ENCODE measurements at places on chromosomes 6 and 20.

GRCh38 chr6:161711515-161711914 lies 437.7 kb upstream of the AGPAT4 start:
- no peak for DNase-seq

DNA sequence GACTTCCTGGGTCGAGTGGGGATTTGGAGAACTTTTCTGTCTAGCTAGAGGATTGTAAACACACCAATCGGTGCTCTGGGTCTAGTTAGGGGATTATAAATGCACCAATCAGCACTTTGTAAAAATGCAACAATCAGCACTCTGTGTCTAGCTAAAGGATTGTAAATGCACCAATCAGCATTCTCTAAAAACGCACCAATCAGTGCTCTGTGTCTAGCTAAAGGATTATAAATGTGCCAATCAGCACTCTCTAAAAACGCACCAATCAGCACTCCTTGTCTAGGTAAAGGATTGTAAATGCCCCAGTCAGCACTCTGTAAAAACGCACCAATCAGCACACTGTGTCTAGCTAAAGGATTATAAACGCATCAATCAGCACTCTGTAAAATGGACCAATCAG lies 209.0 kb upstream of the SLC35B3 start:
- DNase-seq: no peak

- DNase-seq: no peak
These were observed 97.1 kb upstream of the PLCB4 start for GRCh38 chr20:8971669-8972316.

- DNase-seq: no peak
These were observed 76.1 kb downstream of the SULF2 start for GRCh38 chr20:47708953-47709833.

DNA sequence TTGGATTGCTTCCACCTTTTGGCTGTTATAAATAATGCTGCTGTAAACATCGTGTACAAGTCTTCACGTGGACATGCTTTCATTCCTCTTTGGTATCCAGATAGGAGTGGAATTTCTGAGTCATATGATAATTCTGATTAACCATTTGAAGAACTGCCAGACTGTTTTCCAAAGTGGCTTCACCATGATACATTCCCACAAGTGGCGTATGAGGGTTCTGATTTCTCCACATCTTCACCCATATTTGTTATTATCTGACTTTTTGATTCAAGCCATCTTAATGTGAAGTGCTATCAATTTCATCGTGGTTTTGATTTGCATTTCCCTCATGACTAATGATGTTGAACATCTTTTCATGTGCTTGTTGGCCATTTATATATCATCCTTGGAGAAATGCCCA lies 2.9 kb upstream of the SNRPB start:
- DNase-seq: no peak

DNA sequence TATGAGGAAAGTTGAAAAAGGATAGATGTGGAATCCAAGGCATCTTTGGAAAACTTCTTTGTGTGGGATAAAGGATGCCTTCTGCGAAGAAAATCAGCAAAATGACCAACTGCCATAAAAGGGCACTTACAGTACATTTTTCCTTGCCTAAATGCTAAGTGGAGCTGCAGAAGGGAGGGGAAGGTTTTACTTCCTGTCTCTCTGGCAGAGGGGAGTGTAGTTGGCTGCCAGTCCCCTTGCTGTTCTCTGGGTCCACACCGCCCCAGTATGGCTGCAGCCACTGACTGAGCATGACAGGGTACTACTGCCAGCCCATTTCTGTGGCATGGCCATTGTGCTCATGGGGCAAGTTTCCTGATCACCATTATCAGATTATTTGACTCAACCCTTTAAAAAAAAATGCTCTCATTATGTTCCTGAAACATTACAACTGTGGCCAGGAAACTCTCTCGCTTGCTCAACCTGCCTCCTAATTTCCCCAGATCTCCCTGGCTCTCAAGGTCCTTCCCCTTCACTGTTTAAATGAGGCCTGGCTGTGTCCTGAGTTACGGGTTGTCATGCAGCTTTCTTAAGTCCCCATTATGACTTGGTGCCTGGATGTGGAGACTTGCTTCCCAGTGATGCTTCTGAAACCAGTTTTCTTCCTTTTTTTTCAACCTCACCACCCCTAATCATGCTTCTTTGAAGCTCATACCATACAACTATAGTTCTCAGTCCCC lies 34.5 kb upstream of the FAM184A start:
- DNase-seq: no peak

- DNase-seq: no peak
These were observed 103.1 kb upstream of the SPACA1 start for GRCh38 chr6:87944541-87944954.

DNA sequence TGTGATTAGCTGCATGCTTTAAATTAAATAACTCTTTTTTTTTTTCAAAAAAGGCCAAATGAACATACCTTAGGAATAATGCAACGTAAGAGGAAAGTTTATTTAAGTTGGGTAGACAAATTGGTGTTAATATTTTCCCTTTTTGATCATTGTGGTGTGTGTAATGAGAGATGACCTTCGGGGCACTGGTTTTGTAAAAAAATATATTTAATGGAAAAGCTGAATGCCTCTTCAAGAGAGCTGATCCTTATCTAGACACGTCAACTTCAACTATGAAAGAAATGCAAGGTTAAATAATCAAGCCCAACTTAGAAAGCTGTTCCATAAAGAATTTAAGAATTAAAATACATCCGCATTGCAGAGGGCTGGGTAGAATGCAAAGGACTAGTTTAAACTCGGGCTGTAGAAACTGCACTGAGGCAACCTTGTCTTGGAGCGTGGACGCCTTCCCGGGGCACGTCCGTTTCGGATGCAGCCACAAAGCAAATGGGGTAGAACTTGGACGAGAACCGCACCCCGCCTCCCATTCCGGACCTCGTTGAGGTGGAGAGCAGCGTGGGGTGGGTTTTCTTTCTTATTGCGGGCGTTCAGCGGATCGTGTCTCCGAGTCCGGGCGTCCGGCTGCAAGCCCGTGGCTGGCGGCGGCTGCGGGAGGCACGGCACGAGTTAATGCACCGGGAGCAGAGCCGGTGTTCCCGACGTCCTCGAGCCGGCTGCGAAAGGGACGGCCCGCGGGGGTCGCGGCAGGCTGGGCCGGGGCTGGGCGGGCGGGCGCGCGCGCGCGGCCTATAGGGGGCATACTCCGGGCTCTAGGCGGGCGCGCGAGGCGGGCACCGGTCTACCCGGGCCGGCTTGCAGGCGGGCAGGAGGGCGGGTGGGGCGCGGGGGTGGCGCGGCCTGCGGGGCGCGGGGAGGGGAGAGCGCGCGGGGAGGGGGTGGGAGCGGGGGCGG lies 1.9 kb downstream of the JARID2 start:
- peak; percentile 62 for DNase-seq

GRCh38 chr20:13884803-13885202 lies 100.0 kb downstream of the NDUFAF5 start:
- no peak for DNase-seq

DNA sequence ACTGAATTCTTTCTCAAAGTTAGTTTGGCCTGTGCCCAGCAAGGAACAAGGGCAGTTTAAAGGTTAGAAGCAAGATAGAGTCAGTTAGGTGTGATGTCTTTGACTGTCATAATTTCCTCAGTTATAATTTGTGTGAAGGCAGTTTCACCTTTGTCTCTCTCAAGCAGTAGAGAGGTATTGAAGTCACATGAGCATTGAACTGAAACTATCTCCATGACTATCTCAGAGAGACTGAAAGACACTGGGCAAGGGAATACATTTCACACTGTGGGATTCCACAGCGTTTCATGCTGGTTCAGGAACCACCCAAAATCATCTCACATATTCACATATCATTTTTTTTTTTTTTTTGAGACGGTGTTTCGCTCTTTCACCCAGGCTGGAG lies 366.1 kb downstream of the PREX1 start:
- no peak for DNase-seq

DNA sequence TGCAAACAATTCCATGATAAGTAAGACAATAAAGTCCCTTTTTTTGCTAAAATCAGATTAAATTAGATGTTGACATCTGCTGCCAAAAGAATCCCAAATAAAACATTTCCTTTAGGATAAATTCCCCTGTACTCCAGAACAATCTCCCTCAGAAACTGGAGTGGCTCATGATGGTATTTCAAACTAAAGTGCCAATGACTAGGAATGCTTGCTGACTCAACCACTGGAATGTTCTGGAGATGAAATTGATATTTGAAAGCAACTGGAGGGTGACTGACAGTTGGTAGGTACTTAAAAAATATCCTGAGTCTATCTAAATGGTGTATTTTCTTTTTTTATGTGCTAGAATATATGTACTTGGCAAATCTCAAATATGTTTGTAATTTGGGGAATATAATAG lies 350.1 kb upstream of the TSHZ2 start:
- DNase-seq: no peak

- DNase-seq: no peak
These were observed 143.8 kb downstream of the STXBP5 start for GRCh38 chr6:147347882-147348575.

GRCh38 chr6:41098366-41098765 lies 25.6 kb downstream of the NFYA start:
- no peak for DNase-seq

DNA sequence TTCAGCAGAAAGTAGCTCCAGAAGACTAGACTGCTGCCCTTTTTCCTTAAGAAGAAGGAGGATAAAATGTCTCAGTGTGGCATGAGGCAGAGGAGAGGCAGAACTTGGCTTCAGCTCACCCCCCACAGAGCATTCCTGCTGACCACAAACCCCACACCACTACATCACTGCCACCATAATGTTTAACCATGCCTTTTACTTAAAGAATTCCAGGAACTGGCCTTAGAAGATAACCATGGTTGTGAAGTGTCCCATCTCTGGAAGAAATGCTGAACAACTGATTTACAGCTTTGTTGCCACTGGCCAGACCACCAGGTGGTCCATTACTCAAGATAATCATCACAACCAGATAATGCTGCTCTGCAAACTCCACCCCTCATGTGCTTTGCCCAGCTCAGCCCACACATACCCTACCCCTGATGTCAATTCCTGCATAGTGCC lies 154.1 kb downstream of the CD24 start:
- no peak for DNase-seq

DNA sequence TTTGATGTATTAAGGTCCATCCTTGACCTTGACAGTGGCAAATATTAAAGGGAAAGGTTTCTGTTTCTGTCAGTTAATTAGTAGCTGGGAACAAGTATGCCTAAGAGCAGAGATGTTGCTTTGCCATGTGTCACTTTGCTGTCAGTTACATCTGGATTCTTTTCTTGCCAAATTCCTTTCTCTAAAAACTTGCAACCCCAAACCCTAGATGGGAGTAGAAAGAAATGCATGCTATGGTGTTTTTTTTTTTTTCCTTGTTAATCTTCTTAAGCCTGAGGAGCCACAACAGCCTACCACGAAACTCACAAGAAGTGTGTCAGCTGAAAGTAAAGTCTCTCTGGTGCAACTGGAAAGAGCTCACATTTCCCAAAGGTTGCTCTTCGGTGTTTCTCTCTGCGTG lies 18.0 kb upstream of the CLDN20 start:
- DNase-seq: no peak

GRCh38 chr6:40543146-40543545 lies 44.0 kb downstream of the LRFN2 start:
- DNase-seq: no peak

DNA sequence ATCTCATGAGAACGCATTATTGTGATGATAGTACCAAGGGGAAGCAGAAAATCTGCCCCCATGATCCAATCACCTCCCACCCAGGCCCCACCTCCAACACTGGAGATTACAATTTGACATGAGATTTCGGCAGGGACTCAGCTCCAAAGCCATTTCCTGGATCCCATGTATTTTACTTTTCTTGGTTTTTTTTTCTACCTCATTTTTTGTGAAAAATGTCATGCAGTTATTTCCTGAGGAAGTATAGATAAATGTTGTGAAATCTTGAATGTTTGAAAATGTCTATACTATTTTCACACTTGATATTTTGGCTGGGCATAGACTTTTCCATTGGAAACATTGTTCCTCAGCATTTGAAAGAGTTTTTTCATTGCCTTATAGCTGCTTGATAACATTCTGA lies 9.1 kb upstream of the BRPF3 start:
- no peak for DNase-seq

DNA sequence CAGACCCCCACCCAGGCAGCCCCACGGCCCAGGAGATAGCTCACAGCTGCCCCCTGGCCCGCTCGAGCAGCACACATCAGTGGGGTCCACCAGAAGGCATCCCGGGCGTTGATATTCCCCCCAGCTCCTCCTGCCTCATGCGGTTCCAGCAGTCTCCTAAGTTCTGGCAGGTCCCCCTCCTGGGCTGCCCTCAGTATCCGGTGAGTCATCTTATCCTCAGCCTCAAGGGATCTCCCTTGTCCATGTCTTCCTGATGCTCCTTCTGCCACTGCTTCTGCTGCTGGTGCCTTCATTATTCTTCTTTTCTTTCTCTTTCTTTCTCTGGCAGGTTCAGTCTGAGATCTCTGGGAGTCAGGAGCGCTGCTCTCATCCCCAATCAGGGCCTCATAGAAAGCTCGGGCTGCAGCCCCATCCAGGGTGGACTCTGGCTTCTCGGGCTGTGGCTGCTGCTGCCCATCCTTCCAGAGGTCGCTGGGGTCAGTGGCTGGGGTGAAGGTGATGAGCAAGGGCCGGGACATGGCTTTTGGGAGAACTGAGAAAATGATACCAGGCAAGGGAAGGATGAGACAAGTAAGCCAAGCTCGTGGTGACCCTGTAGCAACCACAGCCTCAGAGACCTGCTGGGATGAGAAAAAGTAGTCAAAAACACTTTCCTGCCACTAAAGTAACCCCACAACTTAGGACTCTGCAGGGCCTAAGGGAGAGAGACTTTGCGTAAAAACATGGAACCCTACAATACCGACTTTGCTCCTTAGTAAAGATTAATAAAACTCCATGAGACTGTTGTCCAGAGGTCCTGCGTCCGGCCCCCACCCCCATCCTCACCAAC lies 622 bp downstream of the GPANK1 start:
- peak; percentile 6 for DNase-seq

GRCh38 chr20:58719971-58720371 lies 27.4 kb downstream of the NPEPL1 start:
- no peak for DNase-seq

DNA sequence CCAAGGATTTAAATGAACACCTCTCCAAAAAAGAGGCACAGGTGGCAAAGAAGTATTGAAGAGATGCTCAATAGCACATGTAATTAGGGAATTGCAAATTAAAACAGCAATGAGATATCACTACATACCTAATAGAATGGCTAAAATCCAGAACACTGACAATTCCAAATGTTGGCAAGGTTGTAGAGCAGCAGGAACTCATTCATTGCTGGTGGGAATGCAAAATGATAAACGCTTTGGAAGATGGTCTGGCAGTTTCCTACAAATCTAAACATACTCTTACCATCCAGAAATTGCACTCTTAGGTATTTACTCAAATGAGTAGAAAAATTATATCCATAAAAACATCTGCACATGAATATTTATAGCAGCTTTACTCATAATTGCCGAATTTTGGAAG lies 17.0 kb downstream of the CD93 start:
- no peak for DNase-seq

GRCh38 chr6:90333928-90334327 lies 37.3 kb upstream of the BACH2 start:
- no peak for DNase-seq

GRCh38 chr20:32761417-32761830 lies 761 bp upstream of the DNMT3B start:
- DNase-seq: no peak

Measured in activated naive CD4-positive, alpha-beta T cell treated with Interleukin-2 at 50 U/mL for 16 hours (primary cell).